GM23338 (cell line): ENCODE measurements at places on chromosomes 12 and 14. TPM values are rescaled to one million over a fixed set of nuclear protein-coding genes. Genes with fewer than 3 reads are reported as not detected.

Gene CD163
- 0.04 TPM in 1 of 2 replicates, not detected in the other for total RNA-seq

Gene VIPAS39
- 21.8 and 27.1 TPM in 2 replicates for total RNA-seq

Gene CCDC184
- 2.8 and 3.7 TPM in 2 replicates for total RNA-seq

Gene BICDL1
- total RNA-seq: 25.7 and 30.3 TPM in 2 replicates

Gene SMIM41
- 0.12 and 0.66 TPM in 2 replicates for total RNA-seq

Gene GALNT9
- total RNA-seq: 2.5 TPM in 2 replicates

Gene RD3L
- not detected in 2 replicates for total RNA-seq

DNA sequence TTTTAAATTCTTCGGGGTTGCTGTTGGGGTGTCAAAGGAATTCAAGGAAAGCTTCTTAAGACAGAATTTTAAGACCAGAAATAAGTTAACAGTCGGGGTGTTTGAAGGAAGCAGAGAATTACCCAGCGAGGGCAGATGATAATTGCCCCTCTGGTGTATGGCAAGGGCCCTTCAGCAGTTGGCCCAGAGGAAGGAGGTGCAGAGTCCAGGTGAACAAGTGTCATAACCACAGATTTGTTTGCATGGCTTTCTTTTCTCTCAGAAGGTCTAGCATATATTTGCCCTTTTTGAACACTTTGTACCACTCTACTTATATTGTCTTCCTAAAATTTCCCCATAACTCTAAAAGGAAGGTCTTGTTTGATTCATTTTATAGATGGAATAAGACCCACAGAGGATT is 1.8 kb downstream of the PDE6H start:
- H3K4me1 ChIP-seq: no peaks in the 10 kb centered on the region
- no peak overlapping the region for H3K27ac ChIP-seq
- DNase-seq: no peak

- H3K27ac ChIP-seq: no peak overlapping the region
- no peak overlapping the region for H3K4me3 ChIP-seq
- H3K36me3 ChIP-seq: no peaks in the 10 kb centered on the region; the same call in 1 of the 2 replicates
- no peak for DNase-seq
- H3K4me1 ChIP-seq: no peaks in the 10 kb centered on the region
- H3K27me3 ChIP-seq: no peaks in the 10 kb centered on the region
Observed at GRCh38 chr14:52391881-52392615, 77.9 kb downstream of the PTGER2 start.

GRCh38 chr14:72653026-72653425 is 240.9 kb downstream of the DPF3 start:
- no peak overlapping the region for H3K27ac ChIP-seq
- no peaks in the 10 kb centered on the region for H3K4me1 ChIP-seq
- H3K27me3 ChIP-seq: no peaks in the 10 kb centered on the region
- H3K36me3 ChIP-seq: no peaks in the 10 kb centered on the region
- DNase-seq: no peak

- no peak for DNase-seq
- H3K27ac ChIP-seq: no peak overlapping the region
- H3K4me1 ChIP-seq: peaks cover 24% of the 10 kb centered on the region
- H3K4me3 ChIP-seq: no peak overlapping the region
Observed at GRCh38 chr14:51849097-51849496, 11.3 kb upstream of the GNG2 start.

GRCh38 chr12:191541-191940 is 22.4 kb downstream of the SLC6A12 start:
- H3K36me3 ChIP-seq: no peaks in the 10 kb centered on the region
- H3K27ac ChIP-seq: no peak overlapping the region
- H3K27me3 ChIP-seq: peaks cover 22% of the 10 kb centered on the region; the same call in 1 of the 2 replicates

- H3K27ac ChIP-seq: no peak overlapping the region
- H3K36me3 ChIP-seq: no peaks in the 10 kb centered on the region
- H3K4me1 ChIP-seq: no peaks in the 10 kb centered on the region
- no peak overlapping the region for H3K4me3 ChIP-seq
- H3K27me3 ChIP-seq: no peaks in the 10 kb centered on the region
- no peak for DNase-seq
Observed at GRCh38 chr14:83255727-83256090, 1722.1 kb upstream of the SEL1L start.

GRCh38 chr12:22268973-22269372 is 65.5 kb downstream of the ST8SIA1 start:
- H3K36me3 ChIP-seq: no peaks in the 10 kb centered on the region
- no peaks in the 10 kb centered on the region for H3K27me3 ChIP-seq
- H3K27ac ChIP-seq: no peak overlapping the region
- no peak overlapping the region for H3K4me3 ChIP-seq
- DNase-seq: no peak

DNA sequence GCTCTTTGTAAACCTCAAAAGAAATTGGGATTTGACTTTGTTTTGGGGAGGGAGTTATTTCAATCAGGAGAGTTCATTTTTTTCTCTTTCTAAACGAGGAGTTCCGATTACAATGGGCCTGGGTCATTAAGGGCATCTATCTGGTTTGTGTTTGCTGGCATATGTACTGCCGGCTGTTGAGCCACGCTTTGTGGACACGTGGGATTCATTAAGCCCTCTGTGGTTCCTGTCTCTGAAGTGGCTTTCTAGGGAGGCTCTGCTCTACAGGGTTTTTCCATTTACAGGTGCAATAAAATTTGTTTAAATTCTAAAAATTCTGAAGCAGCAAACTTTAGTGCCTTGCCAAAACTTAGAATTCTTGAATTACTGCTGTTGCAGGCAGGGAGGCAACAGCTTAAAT is 57.9 kb downstream of the GNS start:
- no peaks in the 10 kb centered on the region for H3K36me3 ChIP-seq
- no peaks in the 10 kb centered on the region for H3K27me3 ChIP-seq
- 0 out of 2 replicates have a peak overlapping the region, but pooled peaks have one; percentile 9 for H3K27ac ChIP-seq
- no peak for DNase-seq
- no peak overlapping the region for H3K4me3 ChIP-seq

- peak within 1 kb of the TSS; percentile 61 for H3K4me3 ChIP-seq
- peaks cover 11% of the 10 kb centered on the region for H3K27me3 ChIP-seq
- no peaks in the 10 kb centered on the region for H3K36me3 ChIP-seq
- peak; percentile 84 for DNase-seq
- no peak within 1 kb of the TSS for H3K27ac ChIP-seq
Observed at GRCh38 chr14:64549791-64550620, at the start of gene PPP1R36. TSS of gene PPP1R36 (plus strand) at chr14:64549961. CDS start at chr14:64549998, 37 bp downstream.

GRCh38 chr12:131131808-131132117 is 178.1 kb downstream of the ADGRD1 start:
- H3K4me3 ChIP-seq: no peak overlapping the region
- no peaks in the 10 kb centered on the region for H3K36me3 ChIP-seq
- no peaks in the 10 kb centered on the region for H3K4me1 ChIP-seq
- no peaks in the 10 kb centered on the region for H3K27me3 ChIP-seq

DNA sequence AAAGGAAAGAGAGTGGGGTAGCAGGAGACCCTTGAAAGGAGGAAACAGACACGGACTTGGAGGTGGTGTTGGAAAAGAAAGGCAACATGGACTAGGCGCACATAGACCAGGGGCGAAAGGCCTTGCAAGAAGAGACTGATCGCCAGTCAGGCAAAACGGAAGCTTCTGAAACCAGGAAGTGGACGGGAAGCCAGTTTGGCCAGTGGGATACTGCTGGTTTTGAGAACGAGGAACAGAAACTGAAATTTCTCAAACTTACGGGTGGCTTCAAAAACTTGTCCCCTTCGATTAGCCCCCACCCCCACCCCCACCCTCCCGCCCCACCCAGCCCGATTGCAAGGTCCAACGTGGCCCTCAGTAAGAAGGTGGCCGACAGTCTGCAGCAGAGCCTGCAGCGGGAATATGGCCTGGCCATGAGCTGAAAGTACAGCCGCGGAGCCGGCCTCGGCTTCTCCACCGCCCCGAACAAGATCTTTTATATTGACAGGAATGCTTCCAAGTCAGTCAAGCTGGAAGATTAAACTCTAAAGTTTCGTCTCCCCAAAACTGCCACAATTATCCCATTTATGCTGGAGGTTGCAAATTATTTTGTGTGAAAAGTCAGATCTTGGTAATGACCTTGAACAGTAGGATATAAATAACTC is 364.7 kb downstream of the BCAT1 start:
- no peak overlapping the region for H3K4me3 ChIP-seq
- no peak overlapping the region for H3K27ac ChIP-seq
- H3K27me3 ChIP-seq: no peaks in the 10 kb centered on the region
- DNase-seq: no peak
- no peaks in the 10 kb centered on the region for H3K4me1 ChIP-seq

GRCh38 chr12:49160399-49160798 is 28.5 kb downstream of the TUBA1A start:
- H3K4me3 ChIP-seq: no peak overlapping the region
- H3K27ac ChIP-seq: no peak overlapping the region
- no peak for DNase-seq
- H3K36me3 ChIP-seq: no peaks in the 10 kb centered on the region
- H3K4me1 ChIP-seq: no peaks in the 10 kb centered on the region

DNA sequence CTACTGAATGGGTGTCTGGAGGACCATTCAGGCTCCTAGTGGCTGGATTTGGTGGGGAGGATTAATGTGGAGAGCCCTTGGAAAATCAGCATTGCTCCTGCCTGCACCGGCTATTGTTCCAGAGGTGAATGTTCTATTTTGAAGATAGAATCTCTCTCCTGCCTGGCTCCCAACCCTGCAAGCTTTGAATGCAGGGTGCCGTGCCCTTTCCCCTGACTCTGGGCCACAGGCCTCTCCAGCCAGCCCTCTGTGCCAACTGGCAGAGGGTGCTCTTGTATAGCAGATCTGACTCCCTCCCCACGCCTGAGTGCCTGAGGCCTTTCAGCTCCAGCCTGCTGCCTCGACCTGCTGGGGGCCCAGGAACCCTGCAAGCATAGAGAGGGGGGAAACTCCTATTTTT is 106.8 kb downstream of the TMEM260 start:
- no peak overlapping the region for H3K27ac ChIP-seq
- H3K36me3 ChIP-seq: no peaks in the 10 kb centered on the region
- no peaks in the 10 kb centered on the region for H3K27me3 ChIP-seq
- DNase-seq: peak; percentile 67
